Esophagus muscularis mucosa (tissue), 4 donors: ENCODE measurements at places on chromosomes 6 and 20.

- DNase-seq, result no peak
Observed at GRCh38 chr20:58011106-58011946, 217.1 kb downstream of the ANKRD60 start.

DNA sequence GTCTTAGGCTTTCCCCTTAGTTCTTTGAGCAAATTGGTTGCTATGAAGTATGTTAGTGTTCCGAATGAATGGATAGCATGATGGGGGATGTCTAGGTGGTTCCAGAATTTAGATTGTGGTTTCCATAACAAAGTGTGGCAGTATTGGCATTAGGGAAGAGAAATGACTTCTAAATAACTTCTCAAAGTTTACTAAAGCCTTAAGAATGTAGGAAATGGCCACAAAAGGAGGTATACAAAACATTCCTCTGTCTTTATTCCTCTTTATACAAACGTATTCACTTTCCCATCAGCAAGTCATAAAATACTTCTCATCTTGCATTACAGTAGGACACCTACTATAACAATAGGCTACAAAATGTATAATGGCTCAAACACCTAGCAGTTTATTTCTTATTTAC lies 279.6 kb downstream of the ESR1 start:
- DNase-seq, result no peak

DNA sequence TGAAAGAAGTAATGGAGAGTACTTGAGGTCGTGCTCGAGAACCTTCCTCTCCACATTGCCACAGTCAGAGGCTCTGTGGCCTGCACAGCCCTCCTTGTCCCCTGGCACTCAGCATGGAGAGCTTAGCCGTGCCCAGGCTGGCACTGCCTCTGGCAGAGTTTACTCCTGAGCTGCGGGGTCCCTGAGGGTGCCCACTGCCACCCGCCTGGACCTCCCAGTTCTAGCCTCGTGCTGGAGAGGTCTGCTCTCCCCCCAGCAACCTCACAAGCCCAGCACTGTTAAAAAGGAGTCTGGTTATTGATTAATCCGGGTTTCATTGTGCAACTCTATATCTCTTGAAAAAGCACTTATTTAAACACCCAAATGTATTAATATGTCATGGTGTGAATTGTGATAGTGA lies 226.8 kb downstream of the TMEM242 start:
- no peak for DNase-seq

DNA sequence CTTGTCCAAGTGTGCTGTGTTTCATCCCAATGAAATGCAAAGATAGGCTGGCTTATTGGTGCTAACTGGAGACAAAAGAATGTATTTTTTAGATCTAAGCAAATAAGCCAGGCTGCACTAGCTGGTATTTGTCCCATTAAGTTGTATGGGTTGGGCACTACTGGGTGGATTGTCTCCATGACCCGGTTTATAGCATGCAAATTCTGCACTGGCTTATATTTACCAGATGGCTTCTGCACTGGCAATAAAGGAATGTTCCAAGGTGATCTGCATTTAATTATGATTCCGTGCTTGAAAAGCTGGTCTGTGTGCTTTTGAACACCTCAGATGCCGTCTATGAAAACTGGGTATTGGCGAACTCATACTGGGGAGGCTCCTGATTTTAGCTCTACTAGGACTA lies 61.4 kb upstream of the MOCS1 start:
- no peak for DNase-seq

- peak; percentile 70 for DNase-seq
Observed at GRCh38 chr20:34213213-34213612, 28.0 kb upstream of the ASIP start.

DNA sequence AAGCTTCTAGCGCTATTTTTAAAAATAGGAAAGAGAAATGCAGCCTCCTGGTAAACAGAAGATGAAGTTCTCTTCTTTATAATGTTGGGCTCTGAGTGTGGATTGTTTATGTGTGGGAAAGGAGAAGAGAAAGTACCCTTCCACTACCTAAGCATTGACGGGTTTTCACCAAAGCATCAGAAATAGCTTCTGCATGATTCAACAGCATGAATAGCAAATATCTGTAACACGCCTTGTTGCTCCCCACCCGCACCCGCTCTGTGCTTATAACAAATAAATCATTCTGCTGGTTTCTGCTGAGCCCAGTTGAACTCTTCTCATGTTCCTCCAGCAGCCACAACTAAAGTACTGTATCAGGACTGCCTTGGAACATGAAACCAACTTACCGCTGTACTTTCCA lies 20.7 kb downstream of the TXLNB start:
- no peak for DNase-seq

DNA sequence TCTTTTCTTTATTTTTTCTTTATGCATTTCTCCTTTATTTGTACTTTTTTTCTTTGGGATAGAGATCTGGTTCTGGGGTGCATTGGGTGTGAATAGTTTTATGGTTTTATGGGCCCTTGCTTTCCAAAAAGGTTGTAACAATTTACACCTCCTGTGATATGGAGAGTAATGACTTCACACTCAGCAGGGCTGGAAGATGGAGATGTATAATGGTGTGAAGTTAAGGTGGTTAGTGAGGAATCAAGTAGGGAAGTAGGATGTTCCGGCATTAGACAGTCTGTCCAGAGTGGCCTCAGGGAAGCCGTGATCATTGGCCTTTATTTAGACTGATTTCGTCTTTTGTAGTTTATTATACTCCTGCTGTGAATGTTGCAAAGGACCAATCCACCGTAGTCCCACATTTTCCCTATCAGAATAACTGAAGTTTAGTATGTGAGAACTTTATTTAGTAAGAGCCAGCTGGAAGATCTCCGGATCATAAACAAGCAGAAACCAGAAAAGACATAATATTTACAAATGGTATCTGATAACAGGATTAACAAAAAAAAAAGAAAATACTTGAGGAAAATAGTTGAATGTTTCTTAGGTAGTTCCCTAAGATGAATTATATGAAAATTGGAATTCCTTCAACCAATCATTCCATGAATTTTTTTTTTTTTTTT lies 255.5 kb downstream of the TBC1D7 start:
- peak; percentile 39 for DNase-seq

DNA sequence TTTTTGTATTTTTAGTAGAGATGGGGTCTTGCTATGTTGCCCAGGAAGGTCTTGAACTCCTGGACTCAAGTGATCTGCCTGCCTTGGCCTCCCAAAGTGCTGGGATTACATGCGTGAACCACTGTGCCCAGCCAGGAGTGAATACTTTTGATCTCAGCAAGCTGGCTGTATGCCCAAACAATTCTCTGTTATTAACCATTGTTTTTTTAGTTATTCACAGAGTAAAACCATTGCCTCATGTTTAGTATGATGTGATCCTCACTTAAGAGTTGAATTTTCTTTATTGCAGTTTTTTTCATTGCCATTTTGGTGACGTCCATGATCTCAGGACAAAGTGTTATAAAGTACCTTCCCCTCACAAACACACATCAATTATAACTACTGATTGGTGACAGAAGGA lies 14.8 kb downstream of the C6orf141 start:
- DNase-seq, result no peak

DNA sequence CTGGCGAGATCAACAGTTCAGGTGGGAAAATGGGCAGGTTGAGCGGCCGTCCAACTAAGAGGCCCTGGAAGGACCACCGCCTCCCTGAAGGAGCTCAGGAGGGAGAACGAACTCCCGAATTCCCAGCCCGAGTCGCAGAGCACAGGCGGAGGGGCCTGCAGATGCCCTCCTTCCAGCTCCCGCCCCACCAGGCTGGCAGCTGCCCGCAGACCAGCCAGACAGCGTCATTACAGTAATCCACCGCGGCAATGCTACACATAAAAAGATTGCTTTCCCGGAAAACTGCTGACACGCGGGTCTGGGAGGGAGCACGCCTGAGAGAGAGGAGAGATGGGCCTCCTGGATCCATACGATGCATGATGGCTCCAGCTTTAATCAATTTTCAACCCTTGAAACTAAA lies 30.5 kb upstream of the SLCO4A1 start:
- no peak for DNase-seq

GRCh38 chr6:142416179-142416578 lies 114.4 kb downstream of the ADGRG6 start:
- DNase-seq, result no peak

DNA sequence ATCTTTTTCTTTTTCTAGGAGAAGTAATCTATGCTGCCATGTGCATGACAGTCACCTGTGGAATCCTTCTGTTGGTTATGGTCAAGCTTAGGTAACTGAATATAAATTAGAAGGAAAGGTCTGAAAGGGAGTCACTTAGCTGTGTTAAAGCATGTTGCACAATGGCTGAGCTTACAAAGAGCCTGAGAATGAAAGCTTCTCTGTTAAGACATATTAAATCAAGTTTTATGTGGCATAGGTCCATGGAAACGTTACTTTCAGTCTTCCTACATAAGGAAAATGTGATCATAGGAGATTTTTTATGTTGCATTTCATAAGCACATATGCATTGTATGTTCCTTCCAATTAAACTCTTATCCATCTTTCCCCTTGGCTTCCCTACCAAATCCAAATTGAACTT lies 72.1 kb downstream of the GFRAL start:
- DNase-seq, result no peak

- DNase-seq, result no peak
Observed at GRCh38 chr20:58310291-58310782, 822 bp downstream of the RAB22A start.

GRCh38 chr20:18628330-18628920 lies 40.6 kb downstream of the DTD1 start:
- DNase-seq, result no peak

- DNase-seq, result no peak
Observed at GRCh38 chr6:135905604-135906300, 54.3 kb downstream of the PDE7B start.
